Frontal cortex (tissue), 4 donors: ENCODE measurements at places on chromosomes 2 and 18. TPM values are rescaled to one million over a fixed set of nuclear protein-coding genes. Genes with fewer than 3 reads are reported as not detected.

The CAPN14 gene
- total RNA-seq, result 0.82 TPM

GRCh38 chr2:75587954-75588587 is 27.3 kb upstream of the EVA1A start:
- no peak for DNase-seq

The NRBP1 gene
- total RNA-seq, result 68.9 TPM

DNA sequence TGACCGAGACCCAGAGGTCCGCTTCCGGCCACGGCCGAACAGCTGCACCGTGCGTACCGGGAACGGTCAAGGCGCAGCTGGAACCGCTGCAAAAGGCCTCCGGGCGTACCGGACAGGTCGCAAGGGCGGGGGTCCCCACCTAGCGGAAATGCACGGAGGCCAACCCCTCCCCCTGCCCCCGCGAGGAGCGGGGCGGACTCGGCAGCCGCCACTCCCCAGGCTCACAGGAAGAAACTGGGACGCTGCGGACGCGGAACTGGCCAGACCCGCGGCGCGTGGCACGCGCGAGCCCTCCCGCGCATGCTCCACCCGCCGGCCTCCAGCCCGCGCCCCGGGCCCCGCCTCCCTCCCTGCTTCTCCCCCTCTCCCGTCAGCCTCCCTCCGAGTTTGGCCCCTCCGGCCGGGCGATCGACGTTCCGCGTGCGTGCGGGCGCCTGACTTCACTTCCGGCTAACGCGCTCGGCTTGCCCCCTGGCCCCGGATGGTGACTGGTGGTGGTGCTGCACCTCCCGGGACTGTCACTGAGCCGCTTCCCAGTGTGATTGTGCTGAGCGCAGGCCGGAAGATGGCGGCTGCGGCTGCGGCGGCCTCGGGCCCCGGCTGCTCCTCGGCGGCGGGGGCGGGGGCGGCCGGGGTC is at the start of gene BIRC6:
BIRC6 (plus strand) TSS at position 343 of the 637 bp plus-strand sequence; CDS start at position 482, 139 bp downstream.
- DNase-seq, result peak; percentile 99

The CRACDL gene
- 2.0 TPM for total RNA-seq

DNA sequence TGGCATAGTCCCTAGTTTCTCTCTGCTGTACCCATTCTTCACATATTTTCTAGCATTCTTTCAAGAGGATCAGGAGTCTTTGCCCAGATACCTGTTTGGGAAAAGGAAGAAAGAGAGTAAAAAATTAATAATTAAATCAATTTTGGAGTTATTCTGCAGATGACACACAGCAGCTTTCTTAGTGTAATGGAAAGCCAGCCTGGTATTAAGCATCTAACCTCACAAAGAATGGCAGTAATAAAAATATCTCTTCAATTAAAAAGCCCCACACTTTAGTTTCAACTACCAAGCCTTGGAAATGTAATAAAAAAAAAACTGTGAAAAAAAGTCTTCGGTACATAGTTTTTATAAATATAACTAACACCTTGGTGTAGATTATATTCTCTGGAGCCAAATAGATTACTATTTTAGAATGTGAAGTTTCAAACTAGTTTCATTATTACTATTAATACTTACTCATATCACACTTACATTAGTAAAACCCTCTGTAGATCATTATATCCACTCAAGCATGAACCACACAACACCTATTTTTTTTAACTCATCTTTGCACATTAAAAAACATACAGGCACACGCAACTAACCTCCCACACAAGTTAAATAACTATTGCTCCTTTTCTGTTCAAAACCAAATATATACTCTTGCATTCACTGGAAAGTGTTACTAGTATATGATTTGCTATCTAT is 90.9 kb downstream of the GPD2 start:
- no peak for DNase-seq

DNA sequence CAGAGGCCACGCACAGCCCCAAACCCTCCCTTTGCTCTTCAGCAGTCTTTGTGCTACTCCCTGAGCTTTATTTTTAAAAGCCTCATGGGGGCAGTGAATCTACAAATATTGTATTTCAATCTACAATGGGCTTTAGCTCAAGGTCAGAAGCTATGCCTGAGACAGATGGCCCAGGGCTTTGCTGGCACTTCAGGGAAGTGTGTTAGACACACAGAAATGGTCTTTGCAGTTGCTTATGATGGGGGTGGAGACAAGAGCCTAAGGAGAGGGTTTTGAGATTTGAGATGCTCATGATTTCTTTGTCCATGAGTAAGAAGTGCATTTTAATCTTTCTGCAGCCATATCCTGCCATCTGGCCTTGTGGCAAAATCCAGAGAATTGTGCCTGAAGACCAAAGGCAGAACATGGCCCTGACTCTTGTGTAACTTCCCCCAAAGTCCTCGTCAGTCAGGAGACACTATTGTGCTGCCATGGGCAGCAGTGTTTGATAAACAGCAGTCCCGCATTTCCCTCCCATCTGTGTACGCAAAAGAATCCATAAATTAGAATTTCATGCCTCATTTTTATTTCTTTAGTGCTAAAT is 92.6 kb downstream of the VAPA start:
- DNase-seq, result no peak

The GALR1 gene
- under 0.01 TPM for total RNA-seq

The SULT1C2 gene
- 0.41 TPM for total RNA-seq

DNA sequence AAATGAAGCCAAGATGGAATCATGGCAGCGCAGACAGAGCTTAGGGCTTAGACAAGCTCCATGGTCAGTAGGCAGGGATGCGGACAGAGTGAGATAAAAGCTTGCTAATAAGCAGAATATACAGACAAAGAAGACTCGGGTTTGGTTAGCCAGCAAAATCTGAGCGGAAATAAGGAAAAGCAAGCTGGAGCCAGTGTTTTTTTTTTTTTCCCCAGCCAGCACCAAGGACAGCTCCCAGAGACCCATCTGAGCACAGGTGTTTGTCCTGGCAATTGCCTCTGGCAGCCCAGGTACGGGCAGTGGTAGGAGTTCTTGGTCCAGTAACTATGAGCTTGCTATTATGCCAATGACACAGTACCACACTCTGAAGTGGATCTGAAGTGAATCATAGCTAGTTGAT is 187.6 kb downstream of the ADCYAP1 start:
- no peak for DNase-seq

DNA sequence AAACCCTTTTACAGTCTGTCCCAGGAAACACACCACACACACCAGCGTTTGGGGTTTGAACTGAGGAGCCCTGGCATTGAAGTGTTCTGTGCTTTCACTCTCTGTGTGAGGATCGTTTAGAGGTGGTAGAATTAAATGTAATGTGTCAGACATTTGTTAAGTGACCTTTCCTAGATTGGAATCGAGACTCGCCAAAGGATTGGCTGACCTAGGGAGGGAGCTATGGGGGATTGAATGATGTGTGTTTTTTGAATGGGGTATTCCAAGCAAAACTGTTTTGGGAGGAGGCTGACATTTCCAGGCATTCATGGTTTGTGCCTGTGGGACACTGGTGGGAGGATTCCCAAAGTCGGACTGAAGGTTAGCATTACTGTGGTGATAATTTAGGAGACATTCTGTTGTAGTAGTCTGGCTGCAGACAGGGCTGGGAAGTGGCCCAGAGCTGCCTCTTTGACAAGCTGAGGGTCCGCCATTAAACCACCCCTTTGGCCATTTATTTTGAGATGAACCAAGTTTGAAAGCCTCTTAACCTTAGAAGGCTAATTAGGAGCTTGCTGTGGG is 1.7 kb downstream of the MYO1B start:
- DNase-seq, result no peak

DNA sequence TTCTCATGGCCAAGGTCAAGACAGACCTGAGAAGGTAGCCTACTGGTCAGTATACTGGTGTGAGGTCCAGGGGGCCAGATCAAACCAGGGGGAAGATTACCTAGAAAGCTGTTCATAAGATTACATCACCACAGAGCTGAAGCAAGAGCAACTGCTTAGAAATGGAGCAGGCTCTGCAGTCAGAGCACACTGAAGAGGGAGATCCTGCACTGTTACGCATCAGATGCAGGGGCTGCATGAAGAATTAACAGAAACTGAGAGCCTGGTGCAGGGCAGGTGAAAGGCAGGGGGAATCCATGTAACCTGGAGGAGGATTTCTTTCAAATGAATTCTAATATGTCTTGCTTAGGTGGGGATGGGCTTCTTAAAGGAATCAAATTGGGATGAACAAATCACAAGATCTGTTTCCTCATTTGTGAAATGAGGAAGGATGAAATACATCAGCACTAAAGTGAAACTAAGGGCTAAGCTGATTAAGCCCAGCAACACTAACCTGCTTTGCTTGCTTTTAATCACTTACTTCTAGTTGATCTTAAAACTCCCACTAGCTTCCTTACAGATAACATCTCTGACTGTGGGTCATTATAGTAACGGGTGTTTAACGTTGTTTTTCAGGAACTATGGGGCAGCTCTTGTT is 74.3 kb upstream of the ADAM23 start:
- no peak for DNase-seq

DNA sequence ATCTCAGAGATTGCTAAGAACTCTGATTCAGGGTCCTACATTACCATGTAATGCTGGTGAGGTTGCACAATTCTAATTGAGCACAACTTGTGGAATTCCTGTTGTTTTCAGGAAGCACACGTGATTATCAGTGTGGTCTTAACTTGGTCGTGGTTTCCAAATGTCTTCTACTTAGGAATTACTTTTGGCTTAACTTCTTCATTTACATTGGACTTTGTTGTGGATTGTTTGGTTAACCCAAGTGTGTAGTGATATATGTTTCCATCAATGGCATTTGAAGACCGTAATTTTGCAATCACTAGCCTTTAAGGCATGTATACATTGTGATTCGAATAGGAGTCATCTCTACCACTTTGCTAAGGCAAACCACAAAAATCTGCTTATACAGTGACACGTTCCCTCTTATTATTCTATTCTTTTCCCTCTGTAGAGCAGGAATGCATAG is 373.3 kb downstream of the IRS1 start:
- DNase-seq, result no peak

DNA sequence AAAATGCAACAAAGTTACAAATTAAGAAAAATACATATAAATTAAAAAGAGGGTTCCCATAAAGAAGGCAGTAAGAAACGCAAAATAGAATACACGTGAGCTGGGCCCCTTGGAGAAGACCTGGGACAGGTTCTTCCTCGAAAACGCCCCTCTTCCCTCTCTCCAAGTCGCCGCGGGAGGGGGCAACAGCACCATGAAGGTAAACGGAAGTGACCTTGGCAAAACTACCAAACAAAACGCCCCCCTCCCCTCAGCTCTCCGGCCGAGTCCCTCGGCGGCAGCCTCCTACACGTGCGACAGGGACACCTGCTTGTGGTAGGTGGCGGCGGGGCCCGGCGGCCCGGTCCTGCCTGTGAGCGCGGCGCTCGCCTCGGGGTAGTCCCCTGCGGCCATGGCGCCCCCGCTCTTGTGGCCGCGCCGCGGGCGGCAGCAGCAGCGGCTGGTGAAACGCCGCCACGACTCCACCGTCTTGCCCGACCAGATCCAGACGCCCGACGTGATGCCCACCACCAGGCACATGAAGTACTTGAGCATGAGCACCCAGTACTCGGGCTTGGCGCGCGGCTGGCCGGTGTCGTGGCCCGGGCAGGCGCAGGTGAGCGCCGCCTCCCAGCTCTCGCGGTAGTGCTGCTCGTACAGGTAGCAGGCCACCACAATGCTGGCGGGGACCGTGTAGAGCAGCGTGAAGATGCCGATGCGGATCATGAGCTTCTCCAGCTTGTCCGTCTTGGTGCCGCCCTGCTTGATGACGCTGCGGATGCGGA is 2.8 kb downstream of the FZD5 start:
- no peak for DNase-seq

The MRO gene
- 0.82 TPM for total RNA-seq

The SOWAHC gene
- 33.0 TPM for total RNA-seq

- DNase-seq, result no peak
These were observed 7.7 kb upstream of the ALLC start for GRCh38 chr2:3650140-3650920.
